ENCODE measurements at places on chromosomes 16 and 17.
A peak's percentile ranks its signal among the peaks of the same experiment; 100 is the strongest.

- DNase-seq: no peak
Observed at GRCh38 chr17:33701910-33702309, 408.8 kb upstream of the ASIC2 start.

DNA sequence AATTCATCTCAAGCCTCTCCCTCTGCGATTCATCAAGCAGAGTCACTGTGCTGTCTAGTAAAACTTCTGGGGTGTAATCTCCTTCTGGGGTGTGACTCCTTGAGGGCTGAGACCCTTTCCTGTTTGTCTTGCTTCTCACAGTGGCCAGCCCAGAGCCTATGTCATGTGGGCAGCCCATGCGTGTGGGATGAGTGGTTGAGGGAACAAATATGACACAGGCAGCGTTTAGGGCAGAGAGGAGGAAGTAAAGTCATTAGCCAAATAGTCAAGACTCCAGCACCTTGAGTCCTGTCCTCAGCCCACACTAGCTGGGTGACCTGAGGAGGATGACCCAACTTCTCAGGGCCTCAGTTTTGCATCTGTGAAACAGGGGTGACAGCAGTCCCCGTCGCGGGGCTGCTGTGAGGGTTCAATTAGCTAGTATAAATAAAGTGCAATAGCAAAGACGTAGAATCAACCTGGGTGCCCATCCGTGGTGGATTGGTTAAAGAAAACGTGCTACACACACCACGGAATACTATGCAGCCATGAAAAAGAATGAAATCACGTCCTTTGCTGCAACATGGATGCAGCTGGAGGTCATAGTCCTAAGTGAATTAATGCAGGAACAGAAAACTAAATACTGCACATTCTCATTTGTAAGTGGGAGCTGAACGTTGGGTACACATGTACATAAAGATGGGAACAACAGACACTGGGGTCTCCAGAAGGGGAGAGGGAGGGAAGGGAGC is 4.5 kb upstream of the ITGAX start:
- DNase-seq: no peak

GRCh38 chr16:82231008-82231787 is 61.2 kb upstream of the MPHOSPH6 start:
- no peak for DNase-seq

DNA sequence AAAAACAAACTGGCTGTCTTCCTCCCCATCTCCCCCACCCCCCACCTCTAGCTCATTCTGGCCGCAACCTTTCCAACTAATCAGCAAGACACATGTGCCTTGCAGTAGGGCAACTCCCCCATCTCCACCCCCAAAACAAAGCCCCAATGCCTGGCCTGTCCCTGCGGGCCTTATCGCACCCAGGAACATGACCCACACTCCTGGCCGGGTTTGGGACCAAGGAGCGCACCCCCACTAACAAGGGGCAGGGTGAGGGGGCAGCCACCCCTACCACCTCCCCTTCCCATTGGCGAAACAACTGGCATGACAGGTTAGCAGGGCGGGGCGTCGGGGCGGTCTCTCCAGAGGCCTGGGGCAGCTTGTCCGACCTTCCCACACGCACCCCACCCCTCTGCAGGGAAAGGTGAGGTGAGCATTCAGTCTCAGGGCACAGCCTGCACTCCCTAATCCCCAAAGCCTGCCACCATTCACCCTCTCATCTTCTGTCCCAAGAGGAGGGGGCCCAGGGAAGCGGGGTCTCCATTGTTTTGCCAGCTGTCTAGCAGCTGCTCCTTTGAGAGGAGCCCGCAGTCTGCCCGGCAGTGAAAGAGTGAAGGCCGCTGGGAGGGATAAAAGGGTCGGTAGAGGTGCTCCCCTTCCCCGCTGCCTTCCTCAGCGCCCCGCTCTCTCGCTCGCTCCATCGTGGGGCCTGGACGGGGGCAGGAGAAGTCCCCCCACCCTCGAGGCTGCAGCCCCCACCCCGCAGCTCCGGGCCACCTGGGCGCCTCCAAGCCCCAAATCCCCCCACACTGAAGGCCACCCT is 765 bp downstream of the MYO18A start:
- DNase-seq: peak; percentile 44

DNA sequence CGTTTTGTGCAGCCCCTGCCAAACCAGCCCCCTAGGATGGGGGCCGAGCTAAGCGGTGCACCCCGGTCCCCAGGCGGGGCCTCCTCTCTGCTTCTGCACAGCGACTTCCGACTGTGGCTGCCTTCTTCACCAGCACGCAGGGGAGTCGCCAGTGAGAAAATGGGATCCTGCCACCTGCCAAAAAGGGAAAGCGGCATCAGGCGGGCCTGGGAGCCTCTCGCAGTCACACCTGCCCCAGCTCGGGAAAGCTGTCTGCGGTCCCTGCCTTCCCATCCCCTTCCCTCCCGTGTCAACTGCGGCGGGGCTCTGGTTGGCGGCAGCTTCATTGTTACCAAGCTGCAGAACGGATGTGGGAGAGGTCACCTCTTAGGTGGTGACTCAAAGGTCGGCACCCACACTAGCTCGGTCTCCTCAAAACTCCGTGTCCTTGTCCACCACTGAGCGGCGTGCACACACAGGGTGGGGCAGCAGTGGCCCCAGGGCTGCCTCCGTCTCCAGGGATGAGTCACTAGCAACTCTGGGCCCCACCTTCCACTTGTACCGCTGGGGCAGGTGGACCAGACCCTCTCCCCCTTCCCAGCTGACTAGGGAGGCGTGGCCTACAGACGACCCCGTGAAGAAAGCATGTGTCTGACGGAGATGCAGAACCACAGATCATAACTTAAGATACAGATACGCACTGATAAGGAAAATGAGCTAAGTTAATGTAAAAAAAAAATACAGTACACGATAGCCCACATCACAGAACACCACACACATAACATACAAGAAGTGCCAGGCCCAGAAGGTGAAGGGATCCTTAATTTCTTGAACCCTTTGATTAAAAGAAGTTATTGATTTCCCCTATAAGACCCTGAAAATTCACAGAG is 1.5 kb upstream of the PCYT2 start:
- DNase-seq: no peak

DNA sequence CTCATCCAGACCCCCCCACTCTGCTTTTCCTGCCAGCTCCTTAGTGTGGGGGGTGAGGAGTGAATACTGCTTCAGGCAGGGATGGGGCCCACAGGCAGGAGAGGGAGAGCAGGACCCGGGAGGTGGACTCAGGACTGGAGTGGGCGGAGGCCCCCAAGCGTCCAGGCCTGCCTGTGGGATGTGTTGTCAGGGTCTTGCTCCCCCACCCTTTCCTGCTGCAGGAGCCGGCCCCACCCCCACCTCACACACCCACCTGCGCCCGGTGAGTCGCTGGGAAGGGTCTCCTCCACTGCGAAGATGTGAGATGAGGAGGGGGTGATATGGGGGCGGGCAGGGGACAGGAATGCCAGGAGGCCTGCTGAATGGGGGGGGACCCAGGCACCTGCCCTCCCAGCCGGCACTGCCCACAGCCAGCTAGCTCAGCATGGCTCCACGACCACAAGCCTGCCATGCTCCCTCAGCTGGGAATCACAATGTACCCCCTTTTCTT is 1.1 kb downstream of the FAM171A2 start:
- no peak for DNase-seq

- no peak for DNase-seq
Observed at GRCh38 chr17:66663041-66663606, 171.8 kb upstream of the CACNG5 start.

DNA sequence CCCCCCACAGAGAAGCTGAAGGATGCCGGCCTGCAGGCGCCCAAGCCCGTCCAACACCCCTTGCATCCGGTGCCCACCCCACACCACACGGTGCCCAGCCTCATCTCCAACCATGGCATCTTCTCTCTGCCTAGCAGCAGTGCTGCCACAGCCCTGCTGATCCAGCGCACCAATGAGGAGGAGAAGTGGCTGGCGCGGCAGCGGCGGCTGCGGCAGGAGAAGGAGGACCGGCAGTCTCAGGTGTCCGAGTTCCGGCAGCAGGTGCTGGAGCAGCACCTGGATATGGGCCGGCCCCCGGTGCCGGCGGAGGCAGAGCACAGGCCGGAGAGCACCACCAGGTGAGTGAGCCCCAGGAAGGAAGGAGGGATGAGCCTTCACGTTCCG is 31.5 kb downstream of the GINS2 start:
- DNase-seq: no peak

DNA sequence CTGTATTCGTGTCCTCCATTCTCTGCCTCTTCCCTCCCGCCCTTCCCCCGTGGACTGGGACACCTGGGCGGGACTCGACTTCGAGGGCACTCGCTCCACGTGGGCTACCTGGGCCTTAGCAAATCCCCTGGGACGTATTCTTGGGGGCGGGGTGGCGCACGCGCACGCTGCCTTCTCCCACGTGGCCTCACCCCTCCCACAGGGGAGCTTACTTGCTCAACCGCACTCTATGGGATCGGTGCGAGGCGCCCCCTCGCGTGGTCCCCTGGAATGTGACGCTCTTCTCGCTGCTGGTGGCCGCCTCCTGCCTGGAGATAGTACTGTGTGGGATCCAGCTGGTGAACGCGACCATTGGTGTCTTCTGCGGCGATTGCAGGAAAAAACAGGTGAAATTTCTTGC is 3.5 kb downstream of the VMO1 start:
- no peak for DNase-seq

DNA sequence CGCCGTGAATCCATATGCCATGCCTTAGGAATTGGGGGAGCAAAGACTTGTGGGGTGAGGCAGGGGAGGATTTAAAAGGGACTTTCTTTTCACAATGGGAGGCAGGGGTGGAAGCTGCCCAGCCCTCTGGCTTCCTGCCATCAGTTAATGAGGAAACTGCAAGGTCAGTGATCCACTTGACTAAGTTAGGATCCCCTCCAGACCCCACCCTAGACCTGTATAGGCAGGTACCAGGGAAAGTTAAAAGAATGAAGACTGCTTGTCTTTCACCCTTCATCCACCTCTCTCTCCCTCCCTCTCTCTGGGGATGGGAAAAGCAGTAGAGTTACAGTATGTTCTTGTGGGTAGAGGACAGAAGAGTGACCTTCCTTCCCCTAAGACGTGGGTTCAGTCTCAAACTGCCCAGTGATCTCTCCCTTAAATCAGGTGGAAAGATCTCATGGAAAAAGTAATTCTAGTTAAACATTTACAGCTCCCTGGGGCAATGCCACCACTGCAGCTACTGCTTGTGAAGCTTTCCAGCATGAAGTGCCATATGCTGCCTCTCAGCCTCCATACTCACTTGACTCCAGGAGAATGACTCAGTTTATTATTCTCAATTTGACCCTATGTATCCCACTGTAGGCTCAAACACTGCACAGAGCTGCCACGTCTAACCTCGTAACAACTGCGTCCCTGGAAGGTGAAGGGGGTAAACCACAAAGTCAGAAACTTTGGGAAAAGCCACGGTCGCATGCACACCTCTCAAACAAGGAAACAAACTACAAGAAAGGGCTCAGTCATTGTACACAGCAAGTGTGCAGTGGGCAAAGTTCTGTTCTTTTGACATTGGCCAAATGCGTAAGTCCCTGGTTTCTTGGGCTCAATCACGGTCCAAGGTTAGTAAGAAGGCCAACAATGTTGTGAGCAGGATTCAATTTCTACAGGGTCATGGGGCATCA is 1.2 kb downstream of the COA3 start:
- no peak for DNase-seq

DNA sequence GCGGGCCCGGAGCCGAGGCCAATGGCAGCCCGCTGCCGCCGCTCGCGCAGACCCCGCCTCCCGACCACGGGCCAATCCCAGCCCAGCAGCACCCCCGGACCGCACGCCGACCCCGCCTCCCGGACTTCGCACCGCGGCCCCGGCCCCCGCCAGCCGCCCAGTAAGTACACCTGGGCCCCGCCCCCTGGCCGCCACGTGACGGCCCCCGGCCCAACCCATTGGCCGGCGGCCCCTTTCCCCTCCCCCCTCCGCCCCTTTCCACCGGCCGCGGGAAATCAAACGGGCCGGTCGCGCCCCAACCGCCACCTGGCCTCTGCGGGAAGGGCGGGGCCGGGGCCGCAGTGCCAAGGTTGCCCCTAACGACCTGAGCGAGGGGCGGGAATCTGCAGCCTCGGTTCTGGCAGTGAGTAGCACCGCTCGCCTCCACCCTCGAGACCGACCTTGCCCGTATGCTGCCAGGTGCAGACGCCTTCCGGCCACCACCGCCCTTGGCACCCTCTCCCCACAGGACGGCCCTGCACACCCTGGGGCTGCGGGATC is at the start of gene YBX2:
YBX2 (minus strand) TSS at position 26 of the 540 bp plus-strand sequence. CDS start 139 bp downstream, outside the sequence.
- peak; percentile 58 for DNase-seq

GRCh38 chr17:8175795-8176196 is 384 bp downstream of the TMEM107 start:
- peak; percentile 47 for DNase-seq

GRCh38 chr17:38603786-38604478 is 1.8 kb downstream of the SRCIN1 start:
- no peak for DNase-seq

DNA sequence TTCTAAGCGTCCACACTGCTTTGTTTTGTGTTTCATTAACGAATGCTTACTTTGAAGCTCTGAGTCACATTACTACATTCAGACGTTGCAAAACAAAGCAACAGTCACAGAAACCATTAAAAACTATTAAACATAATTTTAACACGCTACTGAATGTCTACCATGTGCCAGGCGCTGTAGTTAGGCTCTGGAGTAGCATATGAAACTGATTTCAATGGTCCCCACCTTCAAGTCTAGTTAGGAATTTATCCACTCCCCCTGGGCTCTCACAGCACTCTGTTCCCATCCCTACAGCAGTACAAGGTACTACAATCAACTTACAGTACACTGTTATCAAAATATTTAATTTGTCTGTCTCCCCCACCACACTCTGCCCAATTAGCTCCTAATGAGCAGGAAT is 631 bp downstream of the UTP6 start:
- DNase-seq: peak; percentile 33

DNA sequence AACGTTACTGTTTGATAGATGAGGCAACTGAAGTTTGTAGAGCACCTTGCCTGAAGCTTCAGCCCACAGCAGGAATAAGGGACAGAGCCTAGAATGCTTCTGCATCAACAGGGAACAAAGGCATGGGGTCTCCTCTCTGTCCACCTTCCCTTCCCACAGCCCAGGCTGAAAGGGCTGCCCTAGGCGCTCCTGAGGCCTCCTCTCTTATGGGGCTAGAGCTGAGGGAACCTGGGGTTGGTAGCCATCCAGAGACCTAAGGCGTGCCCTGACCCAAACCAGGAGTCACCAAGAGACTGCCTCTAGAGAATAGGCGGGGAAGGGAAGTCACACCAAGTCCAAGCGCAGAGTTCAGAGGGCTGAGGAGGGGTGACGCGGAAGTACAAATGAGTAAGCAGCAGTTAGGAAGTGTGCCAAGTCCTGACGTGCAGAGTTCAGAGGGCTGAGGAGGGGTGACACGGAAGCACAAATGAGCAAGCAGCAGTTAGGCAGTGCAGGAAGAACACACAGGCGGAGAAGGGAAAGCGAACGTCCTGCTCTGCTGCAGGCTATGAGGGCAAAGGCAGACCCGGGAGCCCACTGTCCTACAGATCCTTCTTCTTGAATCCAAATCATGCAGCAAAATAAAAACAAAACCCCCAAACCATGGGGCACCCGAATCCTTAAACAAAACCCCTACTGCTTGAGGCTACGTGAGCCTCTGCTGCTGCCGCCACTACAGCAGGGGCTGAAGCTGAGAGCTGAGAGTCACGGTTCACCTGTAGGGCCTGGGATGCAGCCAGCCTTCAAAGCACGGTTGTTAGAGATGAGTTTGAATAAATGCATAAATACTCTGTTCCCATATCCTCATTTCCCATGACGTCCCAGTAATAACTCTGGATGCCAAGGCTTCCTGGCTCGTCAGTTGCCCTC is 2.7 kb upstream of the SPG7 start:
- peak; percentile 94 for DNase-seq

Data from EL (cell line).